Stimulated activated CD4-positive, alpha-beta T cell treated with anti-CD3 and anti-CD28 coated beads, Interleukin-1b, Interleukin-23, amount 100 ng/mL, for 24 hours (primary cell): ENCODE measurements at places on chromosomes 12 and 14.

- DNase-seq: no peak
Observed at GRCh38 chr14:105474483-105475268, at the start of gene CRIP2. Gene CRIP2 (plus strand): TSS chr14:105474821. CDS start chr14:105474863, 42 bp downstream.

- no peak for DNase-seq
Observed at GRCh38 chr12:89384050-89384758, 31.9 kb upstream of the DUSP6 start.

- DNase-seq: no peak
Observed at GRCh38 chr12:82099216-82099615, 259.0 kb downstream of the CCDC59 start.

DNA sequence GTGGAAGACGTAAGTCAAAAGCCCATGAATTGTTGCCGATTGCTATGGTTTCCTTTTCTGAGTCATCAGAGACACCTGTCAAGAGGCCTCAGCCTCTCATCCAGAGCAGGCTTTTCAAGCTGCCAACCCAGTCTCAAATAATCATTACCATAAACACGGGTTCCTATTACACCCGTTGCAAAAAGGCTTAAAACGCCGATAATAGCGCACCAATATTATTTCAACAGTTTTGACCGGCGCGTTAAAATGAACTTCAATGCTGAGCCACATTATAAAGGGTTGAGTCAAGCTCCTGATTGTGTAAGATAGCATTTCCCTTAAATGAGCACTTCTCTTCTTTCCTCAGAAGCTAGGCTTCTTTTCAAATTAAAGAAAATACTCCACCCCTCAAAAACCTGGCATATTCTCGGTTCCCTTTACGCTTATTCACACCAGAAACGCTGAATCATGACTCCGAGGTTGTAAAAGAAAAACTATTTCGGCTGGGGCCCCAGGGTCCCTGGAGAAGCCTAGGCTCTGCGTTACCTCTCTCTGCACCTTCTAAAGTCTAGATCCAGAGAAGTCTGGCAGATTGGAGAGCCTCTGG is 1.4 kb downstream of the TMTC1 start:
- DNase-seq: no peak

DNA sequence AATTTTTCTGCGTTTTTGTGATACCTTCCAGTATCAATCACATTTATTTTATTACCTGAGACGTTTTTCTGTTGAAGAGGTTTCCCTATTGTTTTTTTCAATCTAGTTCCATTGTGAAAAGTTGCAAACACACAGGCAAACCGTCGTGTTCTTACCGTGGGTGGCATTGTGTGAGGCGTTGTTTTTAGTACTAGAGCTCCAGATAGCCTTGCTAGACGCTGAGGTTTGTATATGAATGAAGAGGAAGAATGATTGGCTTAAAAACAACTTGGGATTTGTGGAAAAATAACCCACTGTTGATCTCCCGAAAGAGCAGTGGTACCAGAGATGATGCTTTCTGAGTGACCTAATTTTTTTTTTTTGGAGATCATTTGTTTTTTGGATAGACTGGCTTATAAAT is 1.0 kb downstream of the SOCS4 start:
- no peak for DNase-seq

DNA sequence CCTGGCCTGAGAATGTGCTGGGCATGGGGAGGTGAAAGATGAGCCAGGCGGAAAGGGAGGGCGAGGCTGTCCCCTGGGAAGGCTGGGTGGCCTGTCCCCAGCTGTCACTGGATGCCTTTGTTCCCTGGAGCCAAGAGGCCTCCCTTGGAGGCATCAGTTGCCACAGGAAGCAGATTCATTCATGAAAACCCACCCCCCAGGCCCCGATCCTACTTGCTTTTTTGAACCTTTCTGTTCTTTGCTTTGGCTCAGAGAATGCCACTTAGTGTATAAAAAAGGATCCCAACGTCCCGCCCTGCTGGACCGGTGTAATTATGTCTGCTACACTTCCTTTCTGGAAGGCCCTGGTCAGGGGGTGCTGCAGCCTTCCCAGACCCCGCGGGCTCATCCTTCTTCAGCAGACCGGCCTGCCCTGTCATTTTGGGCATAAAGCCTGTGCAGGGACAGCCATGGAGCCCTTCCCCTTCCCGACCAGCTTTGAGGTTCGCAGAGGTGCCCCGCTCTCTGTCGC is 220.2 kb downstream of the SLC41A2 start:
- no peak for DNase-seq
